ENCODE measurements at places on chromosomes 5 and 9.

GRCh38 chr5:55711507-55712022, 559 bp downstream of the SLC38A9 start:
- no peak for DNase-seq

DNA sequence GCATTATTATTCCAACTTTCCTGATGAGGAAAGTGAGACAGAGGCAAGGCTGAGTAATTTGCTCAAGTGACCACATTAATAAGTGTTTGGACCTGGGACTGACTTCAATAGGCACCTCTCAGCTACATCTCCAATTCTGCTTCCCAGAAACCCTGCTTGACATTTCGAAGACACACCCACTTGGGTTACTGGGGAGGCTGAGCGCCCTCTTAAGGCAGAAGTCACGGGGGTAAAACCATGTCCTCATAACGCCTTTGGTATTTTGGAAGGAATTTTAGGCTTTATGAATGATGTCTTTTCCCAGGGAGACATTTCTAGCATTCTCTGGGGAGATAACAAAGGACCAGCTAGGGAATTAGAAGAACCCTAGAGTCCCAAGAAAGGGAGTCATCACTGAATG, 53.3 kb downstream of the TRPC7 start:
- no peak for DNase-seq

DNA sequence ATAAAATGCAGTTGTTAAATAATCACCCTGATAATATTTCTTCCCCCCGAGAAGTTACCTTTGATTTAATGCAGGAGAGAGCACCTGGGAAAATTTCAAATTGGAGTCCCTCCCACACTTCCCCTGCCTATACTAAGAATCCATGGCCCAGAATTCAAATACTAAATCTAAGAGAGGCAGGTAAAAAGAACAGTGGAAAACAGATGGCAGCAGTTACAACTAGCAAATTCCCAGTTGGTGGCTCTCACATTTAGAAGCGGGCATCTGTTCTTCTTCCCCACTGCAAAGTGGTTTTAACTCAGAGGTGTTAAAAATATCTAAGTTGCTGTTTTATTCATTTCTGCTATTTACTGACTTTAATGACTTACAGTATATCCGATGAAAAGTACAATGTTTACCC, 210.4 kb upstream of the ELAVL2 start:
- DNase-seq: no peak

- DNase-seq: no peak
These were observed 17.7 kb downstream of the MARVELD2 start for GRCh38 chr5:69432412-69433206.

DNA sequence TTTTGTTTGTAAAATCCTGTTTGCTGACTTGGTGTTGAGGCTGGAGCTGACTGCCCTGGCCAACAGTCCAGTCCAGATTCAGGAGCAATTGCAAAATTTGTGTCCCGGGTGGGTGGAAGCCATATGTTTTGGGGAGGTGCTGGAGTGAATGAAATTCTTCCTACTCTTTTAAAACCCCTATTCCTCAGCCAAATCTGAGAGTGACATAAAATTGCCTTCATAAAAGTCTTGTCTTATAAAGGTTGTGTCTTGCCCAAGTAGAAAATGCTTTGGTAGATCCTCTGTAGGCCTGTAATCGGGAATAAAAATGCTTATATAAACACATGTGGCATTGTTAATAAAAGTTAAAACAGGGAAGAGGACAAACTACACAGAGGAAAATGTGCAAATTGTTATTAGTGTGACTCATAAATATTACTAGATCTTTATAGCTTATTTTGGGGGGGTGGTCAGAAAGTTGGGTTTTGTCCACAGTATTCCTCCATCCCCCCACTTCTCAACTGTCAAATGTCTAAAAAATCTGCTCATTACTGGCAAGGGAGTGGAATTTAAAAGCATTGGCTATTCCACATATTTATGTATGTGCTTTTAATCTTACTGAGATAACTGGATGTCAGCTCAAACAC, 45.6 kb downstream of the NNT start:
- DNase-seq: no peak

- DNase-seq: no peak
These were observed 68.4 kb downstream of the NRG2 start for GRCh38 chr5:139974661-139975060.

GRCh38 chr5:141822144-141822543, 56.1 kb downstream of the PCDH1 start:
- no peak for DNase-seq

GRCh38 chr9:23850690-23851629, 24.9 kb upstream of the ELAVL2 start:
- DNase-seq: no peak

DNA sequence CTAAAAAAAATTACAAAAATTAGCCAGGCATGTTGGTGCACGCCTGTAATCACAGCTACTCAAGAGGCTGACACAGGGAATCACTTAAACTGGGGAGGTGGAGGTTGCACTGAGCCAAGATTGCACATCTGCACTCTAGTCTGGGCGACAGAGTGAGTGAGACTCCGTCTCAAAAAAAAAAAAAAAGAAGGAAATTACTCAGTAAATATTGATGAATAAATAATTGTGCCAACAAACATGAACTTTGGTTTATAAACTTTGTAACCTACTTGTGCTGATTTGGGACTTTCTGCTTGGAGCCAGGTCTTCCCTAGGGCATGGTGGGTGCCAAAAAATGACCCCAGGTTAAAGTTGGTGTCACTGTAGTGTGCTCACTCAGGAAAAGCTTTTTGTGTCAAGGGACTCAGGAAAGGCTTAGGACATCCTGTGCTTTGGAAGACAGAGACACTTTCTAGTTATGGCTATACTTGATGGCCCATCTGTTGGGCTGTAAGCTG, 19.0 kb downstream of the ABLIM3 start:
- DNase-seq: no peak

DNA sequence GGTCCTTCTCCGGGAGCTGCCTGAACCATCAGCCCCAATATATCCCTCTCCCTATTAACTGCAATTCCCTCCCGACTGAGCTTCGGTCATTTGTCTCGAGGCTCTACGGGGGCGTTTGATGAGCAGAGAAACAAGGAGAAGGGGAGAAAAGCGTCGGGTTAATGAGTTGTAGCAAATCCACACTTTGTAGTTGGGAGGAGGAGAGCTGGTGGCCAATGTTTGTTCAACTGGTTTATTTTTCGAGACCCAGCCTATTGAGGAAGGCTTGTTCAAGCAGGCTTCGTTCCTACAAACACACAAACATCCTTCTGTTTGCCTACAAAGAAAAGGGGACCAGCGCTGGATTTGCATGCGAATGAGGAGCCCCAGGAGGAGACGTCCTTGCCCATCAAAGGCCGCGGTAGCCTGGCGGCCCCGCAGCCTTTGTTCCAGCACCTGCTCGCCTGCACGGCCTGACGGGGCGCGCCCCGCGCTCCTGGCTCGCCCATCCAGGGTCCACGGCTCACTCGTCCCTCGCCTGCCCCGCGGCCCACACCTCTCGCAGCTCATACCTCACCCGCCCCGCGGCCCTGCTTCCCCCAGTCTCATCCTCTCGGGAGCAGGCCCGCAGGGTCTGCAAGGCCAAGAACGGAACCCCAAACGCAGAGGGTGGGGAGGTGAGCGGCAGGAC, 4.6 kb downstream of the FOXD1 start:
- DNase-seq: no peak

DNA sequence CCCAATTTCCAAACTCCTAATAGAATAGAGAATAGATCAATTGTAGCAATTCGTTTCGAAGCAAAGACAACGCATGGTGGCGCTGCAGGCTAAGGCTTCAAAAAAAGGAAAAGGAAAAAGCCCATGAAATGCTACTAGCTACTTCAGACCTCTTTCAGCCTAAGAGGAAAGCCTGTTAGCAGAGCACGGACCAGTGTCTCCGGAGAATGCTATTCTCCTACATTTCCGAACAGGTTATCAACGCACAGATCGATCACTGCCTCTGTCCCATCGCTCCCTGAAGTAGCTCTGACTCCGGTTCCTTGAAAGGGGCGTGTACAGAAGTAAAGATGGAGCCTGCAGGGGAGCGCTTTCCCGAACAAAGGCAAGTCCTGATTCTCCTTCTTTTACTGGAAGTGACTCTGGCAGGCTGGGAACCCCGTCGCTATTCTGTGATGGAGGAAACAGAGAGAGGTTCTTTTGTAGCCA, at the start of gene PCDHB15:
PCDHB15 (plus strand) TSS at position 146 of the 468 bp plus-strand sequence; CDS start at position 330, 184 bp downstream.
- DNase-seq: no peak

- no peak for DNase-seq
These were observed 20.9 kb upstream of the DMXL1 start for GRCh38 chr5:119049824-119050449.

DNA sequence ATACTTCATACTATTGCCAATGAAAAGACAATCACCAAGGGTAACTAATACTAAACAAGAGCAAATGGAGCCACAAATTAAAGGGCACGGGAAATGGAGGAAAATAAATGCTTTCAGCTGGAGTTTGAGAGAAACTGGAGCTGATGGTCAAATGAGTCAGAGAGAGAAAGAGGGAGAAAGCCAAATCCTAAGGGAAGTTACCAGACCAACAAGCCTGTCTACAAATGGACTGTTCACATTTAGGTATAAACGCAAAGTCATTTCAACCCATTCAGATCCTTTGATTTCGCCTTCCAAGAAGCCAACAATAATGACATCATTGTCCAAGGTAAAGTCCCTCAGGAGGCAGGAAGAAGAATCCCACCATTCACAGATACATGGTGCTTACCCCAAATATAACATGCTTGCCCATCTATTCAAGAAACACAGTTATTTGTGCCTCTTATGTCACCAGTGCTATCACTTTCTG, 351.8 kb downstream of the RAB3C start:
- no peak for DNase-seq

DNA sequence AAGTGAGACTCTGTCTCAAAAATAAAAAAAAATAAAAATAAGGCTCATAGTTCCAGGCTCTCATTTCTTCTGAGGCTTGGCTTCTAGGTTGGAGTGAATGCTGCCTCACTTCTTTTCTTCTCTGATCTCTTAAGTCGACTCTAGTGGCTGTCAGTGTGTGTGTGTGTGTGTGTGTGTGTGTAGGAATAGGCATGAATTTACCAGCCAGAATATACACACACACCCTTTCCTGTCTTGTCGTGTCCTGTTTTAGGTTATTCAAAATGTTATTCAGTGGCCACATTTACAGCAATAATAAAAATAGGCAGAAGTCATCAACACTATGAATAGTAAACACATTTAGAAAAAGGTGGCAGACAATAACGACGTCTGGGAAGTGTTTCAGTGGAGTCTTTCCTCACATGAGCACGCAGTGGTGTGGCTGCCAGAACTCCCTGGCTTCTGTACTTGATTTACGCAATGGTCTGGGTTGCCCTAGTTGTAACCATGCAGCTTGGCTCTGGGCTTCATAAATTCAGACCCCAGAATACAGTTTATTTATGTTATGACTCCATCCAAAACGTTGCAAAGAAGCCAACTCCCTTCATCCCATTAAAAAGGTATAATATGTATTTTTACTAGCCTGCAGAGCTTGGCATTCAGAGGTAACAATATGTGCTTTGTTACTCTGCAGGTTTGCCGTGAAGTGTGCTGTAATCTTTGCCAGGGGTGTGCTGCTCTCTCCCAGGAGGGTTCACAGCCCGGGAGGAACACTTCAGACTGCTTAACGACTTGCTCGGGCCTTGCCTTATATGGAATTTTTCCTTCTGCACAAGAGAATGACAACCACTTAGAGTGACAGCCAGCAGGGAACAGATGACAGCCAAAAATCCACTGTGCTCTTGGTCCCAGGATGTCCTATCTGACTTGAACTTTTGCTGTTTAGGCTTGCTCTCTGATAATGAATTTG, 34.4 kb upstream of the PALM2AKAP2 start:
- no peak for DNase-seq

GRCh38 chr5:91211997-91212713, 171.0 kb downstream of the ARRDC3 start:
- DNase-seq: no peak

DNA sequence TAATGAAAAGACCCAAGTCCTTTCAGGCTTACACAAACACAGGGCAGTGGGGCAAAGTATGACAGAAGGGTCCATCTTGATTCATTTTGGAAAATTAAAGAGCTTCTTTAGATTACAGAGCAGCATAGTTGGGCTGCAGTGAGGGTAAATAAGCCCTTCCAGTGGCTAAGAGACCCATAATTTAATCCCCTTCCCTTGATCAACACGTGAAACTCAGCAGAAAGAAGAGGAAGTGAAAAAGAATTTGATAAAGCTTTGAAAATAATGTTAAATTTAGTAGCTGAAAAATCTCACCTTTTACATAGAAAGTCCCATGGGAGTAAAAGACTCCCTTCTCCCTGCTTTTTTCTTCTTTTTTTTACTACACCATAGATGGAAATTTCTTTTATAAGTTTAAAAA, 87.6 kb downstream of the FREM1 start:
- DNase-seq: no peak

GRCh38 chr9:134455934-134456755, 129.9 kb downstream of the RXRA start:
- DNase-seq: peak; percentile 37

- DNase-seq: no peak
These were observed at the start of gene EDIL3 for GRCh38 chr5:84384604-84385575. TSS of gene EDIL3 (minus strand) at chr5:84384880. CDS start at chr5:84384374, 506 bp downstream.

- DNase-seq: no peak
These were observed 46.8 kb upstream of the SLIT3 start for GRCh38 chr5:169347786-169348185.

GRCh38 chr9:21491756-21492155, 9.6 kb upstream of the IFNE start:
- DNase-seq: no peak

DNA sequence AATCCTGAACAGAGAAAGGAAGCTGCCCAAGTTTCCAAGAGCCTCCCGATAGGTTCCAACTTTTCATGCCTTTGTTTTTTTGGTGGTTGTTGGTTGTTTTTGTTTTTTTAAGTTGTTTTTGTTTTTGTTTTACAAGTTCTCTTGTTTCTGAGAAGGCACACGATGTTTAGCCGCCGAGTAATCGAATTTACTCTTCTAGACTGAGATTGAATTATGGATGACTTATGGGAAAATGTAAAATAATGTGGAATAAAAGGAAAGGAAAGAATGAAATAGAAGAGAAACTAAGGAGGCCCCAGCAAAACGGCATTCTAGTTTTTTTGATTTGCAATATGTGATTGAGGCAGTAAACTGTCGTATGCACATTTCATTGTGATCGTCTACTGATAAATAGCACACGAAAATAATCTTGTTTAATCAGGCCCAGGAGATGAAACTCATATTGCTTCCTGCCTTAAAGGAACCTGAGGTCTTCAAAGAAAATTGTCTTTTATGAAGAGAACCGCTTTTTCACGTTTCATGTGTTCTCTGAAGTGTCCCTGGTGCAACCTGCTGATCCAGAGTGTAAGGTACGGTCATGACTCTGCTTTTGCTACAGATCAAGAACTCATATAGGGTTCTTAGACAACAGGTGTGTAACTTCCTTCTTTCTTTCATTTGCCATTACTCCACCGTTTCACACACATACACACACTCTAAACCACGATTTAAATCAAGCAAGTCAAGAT, 1.3 kb upstream of the GNAQ start:
- no peak for DNase-seq

GRCh38 chr5:84821924-84822323, 437.2 kb upstream of the EDIL3 start:
- DNase-seq: no peak

DNA sequence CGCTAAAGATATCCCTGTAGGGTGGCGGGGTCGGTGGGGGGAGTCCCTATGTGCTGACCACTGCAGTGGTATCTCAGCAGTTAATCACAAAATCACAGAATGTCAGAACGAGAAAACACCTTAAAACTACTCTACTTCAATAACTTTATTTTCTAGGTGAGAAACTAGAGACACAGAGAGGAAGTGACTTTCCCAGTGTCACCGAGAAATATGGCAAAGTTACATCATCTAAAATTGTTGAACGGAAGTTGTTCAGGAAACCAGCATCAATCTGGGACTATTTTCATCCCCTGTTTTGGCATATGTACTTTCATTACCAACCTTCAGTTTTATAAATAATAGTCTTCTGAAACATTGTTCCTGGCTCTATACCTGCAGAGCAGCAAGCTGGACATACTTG, 384.0 kb downstream of the SPOCK1 start:
- no peak for DNase-seq

GRCh38 chr5:73764996-73765395, 139.0 kb downstream of the ARHGEF28 start:
- DNase-seq: no peak
